ENCODE measurements at places on chromosomes 12 and 14.

- DNase-seq: peak; percentile 84
Observed at GRCh38 chr12:2891240-2892053, 756 bp downstream of the TULP3 start.

GRCh38 chr12:105765053-105766014, 373.4 kb downstream of the NUAK1 start:
- no peak for DNase-seq

- no peak for DNase-seq
Observed at GRCh38 chr12:96225044-96225855, 31.1 kb downstream of the ELK3 start.

DNA sequence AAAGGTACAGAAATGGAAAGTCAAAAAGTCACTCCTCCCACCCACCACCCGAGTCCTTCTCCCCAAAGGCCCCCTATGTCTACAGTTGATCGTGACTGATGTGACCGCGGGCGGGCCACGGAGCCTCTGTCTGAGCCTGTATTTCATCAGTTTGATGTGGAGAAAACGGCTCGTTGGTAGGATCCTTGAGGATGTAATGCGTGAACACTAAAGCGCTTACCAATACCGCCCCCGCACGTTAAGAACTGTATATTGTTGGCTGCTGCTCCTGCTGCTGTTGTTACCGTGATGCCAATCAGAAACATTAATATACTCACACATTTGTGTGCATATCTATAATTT, 24.6 kb upstream of the UBC start:
- peak; percentile 86 for DNase-seq

GRCh38 chr14:87994974-87995373, 2.0 kb upstream of the GALC start:
- no peak for DNase-seq
